ENCODE measurements at places on chromosomes 11 and 22. TPM values are rescaled to one million over a fixed set of nuclear protein-coding genes. Genes with fewer than 3 reads are reported as not detected.

- DNase-seq = peak; percentile 76
Observed at GRCh38 chr22:19941365-19942082, at the start of the genes COMT and TXNRD2. Gene COMT, plus strand, starts transcription at chr22:19941772. Its CDS starts 20,755 bp downstream, at chr22:19962527. Gene TXNRD2, minus strand, starts transcription at chr22:19941818. Its CDS starts 15 bp downstream, at chr22:19941803.

DNA sequence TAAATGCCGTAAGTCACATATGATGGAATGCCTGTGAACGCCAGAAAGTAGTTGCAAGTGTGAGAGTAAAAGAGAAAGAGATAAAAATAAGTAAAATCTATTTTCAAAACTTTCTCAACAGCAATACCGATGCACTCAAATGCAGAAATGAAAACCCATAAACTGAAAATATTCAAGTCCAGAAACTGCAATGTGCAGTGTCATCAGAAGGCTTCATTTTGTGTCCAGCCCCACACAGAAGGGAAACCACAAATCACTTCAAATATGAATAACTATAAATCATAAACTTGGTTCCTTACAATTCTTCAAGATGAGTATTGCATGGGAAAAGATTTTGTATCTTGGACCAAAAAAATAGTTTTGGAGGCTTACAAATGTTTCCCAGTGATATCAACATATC, 375.2 kb upstream of the ANO5 start:
- DNase-seq = no peak

DNA sequence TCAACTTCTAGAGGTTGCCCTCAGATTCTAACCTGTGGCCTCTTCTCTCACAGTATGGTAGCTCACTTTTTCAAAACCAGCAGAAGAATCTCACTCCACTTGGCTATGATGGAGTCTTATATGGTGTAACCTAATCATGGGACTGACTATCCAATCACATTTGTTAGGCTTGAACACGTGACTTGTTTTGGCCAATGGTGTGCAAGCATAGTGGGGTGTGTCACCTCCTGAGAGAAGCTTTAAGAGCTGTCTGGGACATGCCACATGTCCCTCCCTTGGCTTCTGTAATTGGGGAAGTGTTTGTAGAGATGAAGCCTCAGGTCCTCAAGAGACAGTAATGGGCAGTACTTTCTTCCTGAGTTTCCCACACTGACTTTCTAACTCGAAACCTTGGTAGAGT, 12.8 kb upstream of the SMIM38 start:
- no peak for DNase-seq

- DNase-seq = no peak
Observed at GRCh38 chr11:46064221-46064620, 57.0 kb downstream of the PHF21A start.

DNA sequence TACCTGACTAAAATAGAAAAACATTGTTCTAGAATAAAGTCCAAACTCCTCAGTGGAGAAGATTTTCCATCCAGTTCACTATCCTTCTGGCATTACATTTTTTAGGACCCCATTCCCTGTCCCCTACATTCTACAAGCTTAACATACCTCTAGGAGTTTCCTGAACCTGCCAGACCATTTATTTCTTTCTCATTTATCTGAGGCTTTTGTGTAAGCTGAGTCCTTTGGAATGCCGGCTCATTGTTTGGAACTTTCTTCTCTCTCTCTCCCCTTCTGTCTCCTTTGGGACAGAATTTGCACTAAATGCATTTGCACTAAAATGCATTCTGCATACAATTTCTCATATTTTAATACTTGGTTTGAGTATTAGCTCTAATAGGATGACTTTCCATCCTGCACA, 393.0 kb upstream of the ANO3 start:
- DNase-seq = no peak

DNA sequence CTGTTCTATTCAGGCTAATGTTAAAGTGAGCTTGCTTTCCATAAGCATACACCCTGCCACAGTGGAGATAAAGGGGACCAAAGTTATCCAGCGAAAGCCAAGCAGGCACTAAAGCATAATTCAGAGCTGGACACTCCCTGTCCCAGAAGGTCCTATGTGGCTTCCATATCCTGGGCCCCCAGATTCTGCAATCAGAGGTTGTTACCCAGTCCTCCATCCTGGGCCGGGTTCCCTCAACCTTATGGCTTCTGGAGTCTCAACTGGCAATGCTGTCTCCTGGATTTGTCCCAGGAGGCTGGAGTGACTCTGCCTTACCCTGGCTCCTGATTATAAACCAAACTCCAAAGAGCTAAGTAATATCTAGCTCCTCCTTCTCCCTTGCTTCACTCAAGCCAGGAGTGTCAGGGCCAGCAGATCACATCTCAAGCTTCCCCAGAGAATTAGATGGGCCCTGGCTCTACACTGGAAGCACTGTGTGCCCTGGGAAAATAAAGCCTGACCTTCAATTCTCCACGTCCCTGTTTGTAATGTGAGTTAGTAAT, 14.0 kb upstream of the SMIM35 start:
- DNase-seq = no peak

- DNase-seq = no peak
Observed at GRCh38 chr11:35407041-35407440, 12.3 kb downstream of the SLC1A2 start.

- DNase-seq = no peak
Observed at GRCh38 chr22:30150212-30150611, 69.9 kb downstream of the HORMAD2 start.

DNA sequence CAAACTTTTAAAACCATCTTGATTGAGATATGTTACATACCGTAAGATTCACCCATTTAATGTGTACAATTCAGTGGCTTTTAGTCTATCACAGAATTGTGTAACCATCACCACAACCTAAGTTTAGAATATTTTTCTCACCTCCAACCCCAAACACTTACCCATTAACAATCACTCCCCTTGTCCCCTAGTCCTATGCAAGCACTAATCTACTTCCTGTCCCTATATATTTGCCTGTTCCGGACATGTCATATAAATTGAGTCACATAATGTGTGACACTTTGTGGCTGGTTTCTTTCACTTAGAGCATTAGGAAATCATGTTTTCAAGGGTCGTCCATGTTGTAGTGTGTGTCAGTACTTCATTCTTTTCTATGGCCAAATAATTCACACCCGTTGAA, 38.8 kb downstream of the RASSF10 start:
- no peak for DNase-seq

DNA sequence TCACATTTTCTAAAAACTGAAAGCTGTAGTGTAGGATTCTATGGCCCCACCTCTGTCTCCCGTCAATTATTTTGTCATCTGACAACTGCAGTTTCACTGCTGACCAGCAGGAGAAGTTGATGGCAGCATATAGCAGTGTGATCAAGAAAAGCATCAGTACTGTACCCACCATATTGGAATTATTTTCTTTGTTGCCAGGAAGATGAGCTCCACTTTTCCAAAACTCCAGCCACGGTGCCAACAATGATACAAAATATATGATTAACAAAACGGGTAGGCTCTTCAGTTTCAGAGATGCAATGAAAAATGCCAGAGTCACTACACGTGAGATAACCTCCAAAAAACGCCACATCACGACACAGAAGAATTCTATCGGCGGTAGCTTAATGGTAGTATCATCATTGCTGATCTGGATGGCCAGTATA, 41.3 kb downstream of the XKR3 start:
- DNase-seq = no peak

DNA sequence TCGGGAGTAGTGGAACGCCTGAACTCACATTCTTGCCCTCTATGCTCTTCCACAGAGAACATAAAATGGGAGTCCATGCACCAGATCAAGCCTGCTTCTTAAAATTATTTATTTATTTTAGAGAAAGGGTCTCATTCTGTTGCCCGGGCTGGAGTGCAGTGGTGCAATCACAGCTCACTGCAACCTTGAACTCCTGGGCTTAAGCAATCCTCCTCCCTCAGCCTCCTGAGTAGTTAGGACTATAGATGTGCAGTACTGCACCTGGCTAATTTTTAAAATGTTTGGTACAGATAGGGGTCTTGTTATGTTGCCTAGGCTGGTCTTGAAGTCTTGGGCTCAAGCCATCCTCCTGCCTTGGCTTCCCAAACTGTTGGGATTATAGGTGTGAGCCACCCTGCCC, 13.0 kb downstream of the SLC6A5 start:
- DNase-seq = no peak

- peak; percentile 79 for DNase-seq
Observed at GRCh38 chr11:122038543-122038942, 77.5 kb downstream of the BLID start.

GRCh38 chr11:48014917-48015316, 34.6 kb downstream of the PTPRJ start:
- no peak for DNase-seq

DNA sequence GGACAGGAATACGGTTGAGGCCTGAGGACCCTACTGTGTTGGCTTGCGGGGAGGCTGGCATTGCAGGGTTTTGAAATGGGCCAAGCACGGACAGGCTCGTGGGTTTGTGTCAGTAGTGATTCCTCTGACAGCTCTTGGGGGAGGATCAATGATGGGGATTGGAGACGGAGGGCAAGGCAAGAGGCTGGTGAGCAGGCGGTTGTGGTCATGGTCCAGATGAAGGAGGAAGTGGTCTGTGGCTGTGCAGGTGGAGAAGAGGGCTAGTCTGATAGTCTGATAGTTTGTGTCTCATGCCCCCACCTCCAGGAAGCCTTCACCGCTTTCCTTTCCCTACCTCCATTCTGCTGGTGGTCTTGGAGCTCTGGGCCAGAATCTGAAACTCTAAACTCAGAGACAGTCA, 3.0 kb downstream of the MAFF start:
- no peak for DNase-seq

DNA sequence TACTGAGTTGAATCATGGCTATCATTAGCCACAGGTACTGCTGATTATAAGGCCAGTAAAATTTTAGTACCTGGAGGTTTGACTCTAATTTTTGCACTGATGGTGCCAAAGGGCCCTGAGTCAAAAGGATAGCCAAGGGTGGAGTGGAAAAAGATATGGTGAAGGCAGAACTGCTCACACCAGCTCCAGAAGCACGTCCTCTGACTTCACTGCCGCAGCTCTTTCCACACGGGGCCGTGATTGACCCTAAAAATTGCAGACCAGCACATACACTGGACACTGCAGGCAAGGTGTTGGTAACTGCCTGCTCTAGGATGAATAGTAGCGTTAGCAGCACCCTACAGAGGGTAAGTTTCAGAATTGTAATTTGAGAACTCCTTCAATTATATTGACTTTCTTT, 25.4 kb upstream of the GRIK4 start:
- no peak for DNase-seq

GRCh38 chr11:89490981-89491690, at the start of gene NOX4:
Gene NOX4, minus strand, starts transcription at chr11:89491375. Its CDS starts 129 bp downstream, at chr11:89491246.
- peak; percentile 8 for DNase-seq

GRCh38 chr22:47340851-47341436, 578.5 kb downstream of the TBC1D22A start:
- peak; percentile 17 for DNase-seq

- DNase-seq = no peak
Observed at GRCh38 chr11:17922416-17922788, 90.4 kb downstream of the SERGEF start.

GRCh38 chr22:41123151-41123550, 30.8 kb downstream of the EP300 start:
- DNase-seq = no peak

- no peak for DNase-seq
Observed at GRCh38 chr22:48751539-48752437, 1075.9 kb downstream of the BRD1 start.

GRCh38 chr22:48554893-48555572, 1272.6 kb downstream of the BRD1 start:
- DNase-seq = no peak

DNA sequence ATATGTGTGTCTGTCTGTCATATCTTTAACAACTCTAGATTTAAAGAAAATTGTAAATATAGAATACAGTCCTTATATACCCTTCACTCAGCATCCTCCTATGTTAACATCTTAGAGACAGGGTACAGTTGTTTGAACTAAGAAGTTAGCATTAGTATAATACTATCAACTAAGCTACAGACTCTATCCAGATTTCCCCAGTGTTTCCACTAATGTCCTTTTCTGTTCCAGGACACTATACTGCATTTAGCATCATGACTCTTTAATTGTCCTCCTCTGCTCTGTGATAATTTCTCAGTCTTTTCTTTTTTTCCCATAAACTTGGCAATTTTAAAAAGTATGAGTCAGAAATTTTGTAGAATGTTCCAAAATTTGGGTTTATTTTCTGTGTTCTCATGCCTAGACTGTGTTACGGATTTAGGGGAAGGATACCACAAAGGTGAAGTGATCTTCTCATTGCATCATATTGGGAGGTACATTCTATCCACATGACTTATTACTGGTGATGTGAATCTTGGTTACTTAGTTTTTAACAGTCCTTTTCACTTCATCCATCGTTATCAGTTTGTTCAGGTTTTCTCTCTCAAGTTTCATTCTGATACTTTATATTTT, 168.4 kb downstream of the SBF2 start:
- no peak for DNase-seq

DNA sequence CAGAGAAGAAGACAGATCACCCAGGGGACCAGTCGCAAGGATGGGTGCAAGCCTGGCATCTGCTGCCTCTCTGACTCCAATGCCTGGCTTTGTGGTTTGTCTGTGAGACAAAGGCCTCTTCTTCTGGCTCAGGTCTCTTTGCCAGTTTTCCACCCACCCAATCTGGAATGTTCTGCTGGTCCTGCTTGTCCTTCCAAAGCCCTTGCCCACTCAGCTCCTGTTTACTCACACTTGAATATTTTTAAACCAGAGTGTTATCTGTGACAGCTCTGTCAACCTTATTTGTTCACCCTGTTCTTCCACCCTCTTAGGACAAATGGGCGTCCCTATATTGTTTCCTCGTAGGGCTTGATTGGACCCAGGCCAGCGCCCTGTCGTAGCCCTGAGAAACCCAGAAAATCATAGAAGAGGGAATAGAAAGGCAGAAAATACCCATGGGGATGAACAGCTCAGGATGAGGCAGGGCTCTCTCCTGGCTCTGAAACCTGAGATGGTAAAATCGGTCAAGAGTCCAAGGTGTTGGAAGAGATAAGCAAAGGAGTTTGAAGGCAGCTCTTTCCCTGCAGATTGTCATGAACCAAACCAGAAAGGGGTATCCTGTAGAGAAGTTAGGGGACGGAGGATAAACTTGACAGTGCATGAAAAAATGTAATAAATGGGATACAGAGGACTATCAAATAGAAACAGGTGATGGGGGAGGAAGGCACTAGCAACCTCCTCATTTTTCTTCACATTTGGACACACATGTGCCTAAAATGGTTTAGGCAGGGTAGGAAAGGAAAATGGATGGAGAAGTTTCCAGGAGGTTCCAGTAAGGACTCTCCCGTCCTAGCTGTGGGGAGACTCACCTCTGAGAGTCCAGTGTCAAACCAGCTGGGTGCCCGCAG, 651 bp downstream of the CRYAB start:
- DNase-seq = peak; percentile 71

DNA sequence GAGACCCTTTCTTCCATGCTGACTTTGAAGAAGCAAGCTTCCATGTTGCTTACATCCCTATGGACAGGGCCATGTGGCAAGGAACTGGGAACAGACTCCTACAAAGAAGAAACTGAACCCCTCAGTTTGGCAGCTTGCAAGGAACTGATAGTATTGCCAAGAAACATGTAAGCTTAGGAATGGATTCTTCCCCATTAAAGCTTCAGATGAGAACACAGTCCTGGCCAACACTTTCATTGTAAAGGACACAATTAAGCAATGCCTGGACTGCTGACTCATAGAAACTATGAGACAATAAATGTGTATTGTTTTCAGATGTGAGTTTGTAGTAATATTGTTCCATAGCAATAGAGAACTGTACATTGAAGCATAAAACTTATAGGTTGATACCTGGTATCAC, 82.4 kb downstream of the AASDHPPT start:
- no peak for DNase-seq

Gene CYP2D6
- total RNA-seq = not detected

Gene MFNG
- 0.68 TPM for total RNA-seq

Gene ASCL2
- total RNA-seq = not detected

Gene MIAT
- 0.70 TPM for total RNA-seq

Gene OR6T1
- total RNA-seq = not detected

Gene PRAME
- total RNA-seq = not detected

Gene KRTAP5-2
- not detected for total RNA-seq

Gene TLCD5
- 24.2 TPM for total RNA-seq

Gene MYBPC3
- total RNA-seq = not detected

Gene MRGPRX3
- not detected for total RNA-seq

All from myocyte (in vitro differentiated cells).